ENCODE measurements at places on chromosomes 16 and 17.

GRCh38 chr16:4015275-4016004 lies 100.8 kb downstream of the ADCY9 start:
- peak; percentile 60 for DNase-seq

DNA sequence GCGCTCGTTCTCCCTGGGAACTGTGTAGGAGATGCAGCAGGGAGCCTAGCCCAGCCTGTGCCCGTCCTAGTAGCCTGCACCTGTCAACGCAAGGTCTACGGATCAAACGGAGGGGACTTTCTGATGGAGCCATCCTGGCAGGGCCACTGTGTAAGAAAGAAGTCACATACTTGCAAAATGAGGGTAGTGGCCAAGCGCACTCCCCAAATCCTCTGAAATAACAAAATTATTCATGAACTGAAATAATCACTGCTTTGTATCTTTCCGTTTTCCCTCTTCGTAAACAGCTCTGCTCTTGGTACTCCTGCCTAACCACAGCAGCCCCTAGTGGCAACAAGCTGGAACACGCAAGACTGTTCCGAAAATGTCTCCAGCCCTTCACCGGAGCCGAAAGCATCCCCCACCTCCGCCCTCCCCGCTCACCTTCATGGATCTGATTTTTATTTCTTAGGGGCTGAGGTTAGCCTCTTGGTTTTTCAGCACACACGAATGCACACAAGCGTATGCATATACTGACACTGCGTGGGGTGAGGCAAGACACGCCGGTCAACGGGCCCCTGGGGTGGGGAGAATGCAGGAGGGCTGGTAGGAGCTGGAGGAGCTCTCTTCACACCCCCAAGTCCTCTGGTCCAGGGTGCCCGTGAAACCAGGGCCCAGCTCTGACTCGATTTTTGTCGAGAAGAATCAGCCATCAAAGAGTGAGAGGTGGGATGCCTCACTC lies 100.8 kb downstream of the ABCC12 start:
- peak; percentile 50 for DNase-seq

GRCh38 chr16:23857256-23857880 lies 21.6 kb downstream of the PRKCB start:
- DNase-seq: no peak

- DNase-seq: no peak
Measured at GRCh38 chr16:69934751-69935150, 16.4 kb upstream of the CLEC18A start.

GRCh38 chr16:27983244-27983643 lies 80.3 kb downstream of the GSG1L start:
- DNase-seq: no peak

- no peak for DNase-seq
Measured at GRCh38 chr16:85595812-85596502, 17.2 kb upstream of the GSE1 start.

DNA sequence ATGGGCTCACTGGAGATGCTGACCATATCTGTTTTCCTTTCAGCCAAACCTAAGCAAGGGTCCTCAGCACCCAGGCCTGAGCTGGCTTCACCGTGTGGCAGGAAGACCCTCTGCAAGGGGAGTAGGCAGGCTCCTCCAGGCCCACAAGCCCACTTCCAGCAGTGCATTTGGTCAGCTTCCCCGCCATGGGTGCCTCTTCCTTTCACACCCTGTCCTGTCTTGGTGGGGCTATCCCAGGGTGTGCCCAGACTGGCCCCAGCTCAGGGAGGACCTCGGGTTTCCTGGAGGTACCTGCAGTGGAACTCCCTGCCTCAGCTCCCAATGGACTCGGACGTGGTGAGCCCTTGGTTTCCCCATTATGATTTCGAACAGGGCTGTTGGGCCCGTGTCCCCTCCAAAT lies 12.7 kb upstream of the KRTAP17-1 start:
- DNase-seq: no peak

GRCh38 chr17:47724705-47725104 lies 8.3 kb upstream of the TBX21 start:
- no peak for DNase-seq

GRCh38 chr17:28950017-28950751 lies 1.1 kb downstream of the PHF12 start:
- DNase-seq: peak; percentile 65

DNA sequence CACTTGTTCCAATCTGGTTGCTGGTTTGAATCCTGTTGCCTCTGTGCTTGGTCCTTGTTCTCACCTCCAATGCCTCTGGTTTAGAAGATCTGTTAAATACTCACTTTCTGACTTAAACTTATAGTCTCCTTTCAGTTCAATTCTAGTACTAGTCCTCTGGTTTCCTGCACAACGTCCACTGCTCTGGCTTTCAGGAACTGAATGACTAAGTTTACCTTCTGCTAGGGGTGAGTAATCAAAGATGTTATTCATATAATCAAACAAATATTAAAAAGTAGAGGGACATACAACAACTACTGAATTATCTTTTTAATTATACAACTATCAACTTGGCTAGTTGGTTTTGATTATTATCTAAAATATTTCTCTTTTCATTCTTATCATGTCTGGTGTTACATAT lies 496.4 kb upstream of the TOM1L1 start:
- DNase-seq: no peak

GRCh38 chr16:69928856-69929400 lies 22.2 kb upstream of the CLEC18A start:
- no peak for DNase-seq

- DNase-seq: peak; percentile 95
Measured at GRCh38 chr17:21252796-21253645, at the start of gene NATD1. TSS of gene NATD1 (minus strand) at chr17:21253410. CDS start at chr17:21253264, 146 bp downstream.
